Activated naive CD4-positive, alpha-beta T cell treated with anti-CD3 and anti-CD28 coated beads, Interleukin-2, amount 50 U/mL, for 72 hours (primary cell): ENCODE measurements at places on chromosomes 2 and 18. TPM values are rescaled to one million over a fixed set of nuclear protein-coding genes. Genes with fewer than 3 reads are reported as not detected.

Gene RND3
- not detected for total RNA-seq

Gene OR6B2
- not detected for total RNA-seq

Gene MROH2A
- total RNA-seq, result not detected

Gene LRP1B
- not detected for total RNA-seq

- DNase-seq, result no peak
These were observed 171.2 kb upstream of the NCK2 start for GRCh38 chr2:105573490-105573889.

GRCh38 chr2:177093371-177093770 lies 119.2 kb upstream of the HNRNPA3 start:
- no peak for DNase-seq

- no peak for DNase-seq
These were observed 5.3 kb upstream of the TMEM185B start for GRCh38 chr2:120228503-120228902.

DNA sequence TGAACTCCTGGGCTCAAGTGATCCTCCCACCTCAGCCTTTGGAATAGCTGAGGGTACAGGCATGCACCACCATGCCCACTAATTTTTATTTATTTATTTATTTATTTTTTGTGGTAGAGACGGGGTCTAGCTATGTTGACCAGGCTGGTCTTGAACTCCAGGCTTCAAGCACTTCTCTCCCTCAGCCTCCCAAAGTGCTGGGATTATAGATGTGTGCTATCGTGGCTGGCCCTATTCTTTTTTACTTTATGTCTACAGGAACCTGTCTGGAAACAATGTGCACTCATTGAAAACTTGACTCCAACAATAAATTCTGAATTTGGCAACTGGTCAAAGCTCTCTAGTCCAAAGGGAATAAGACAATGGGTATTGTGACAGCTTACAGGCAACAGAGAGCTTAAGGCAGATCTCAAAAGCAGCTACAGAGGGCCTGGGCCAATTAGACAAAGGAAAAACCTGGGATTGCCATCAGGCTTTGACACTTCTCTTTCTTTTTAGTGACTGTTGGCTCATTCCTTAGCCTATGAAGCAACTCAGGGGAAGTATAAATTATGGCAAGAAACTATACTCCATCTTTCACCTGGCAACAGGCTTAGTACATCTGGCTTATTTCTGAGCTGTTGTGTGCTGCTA lies 55.1 kb upstream of the RAPGEF4 start:
- DNase-seq, result no peak

DNA sequence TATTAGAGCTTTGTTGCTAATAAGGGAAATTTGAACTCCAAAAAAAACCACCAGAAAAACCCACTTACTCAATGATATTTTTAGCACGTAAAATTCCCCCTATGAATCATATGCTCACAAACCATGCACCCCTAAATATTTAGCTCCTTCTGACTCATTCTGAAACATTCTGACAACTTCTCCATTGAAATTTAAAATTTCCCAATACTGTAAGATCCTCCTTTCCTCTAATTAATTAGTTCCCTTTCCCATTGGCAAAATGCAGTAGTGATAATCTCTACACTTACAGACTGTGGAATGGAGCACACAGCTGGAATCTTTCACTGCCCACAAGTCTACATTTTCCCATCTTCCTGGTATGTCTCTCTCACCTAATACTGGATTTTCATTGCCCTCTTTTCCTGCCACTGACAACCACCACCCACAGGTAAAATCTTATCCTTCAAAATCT lies 215.8 kb upstream of the ACVR2A start:
- DNase-seq, result no peak

DNA sequence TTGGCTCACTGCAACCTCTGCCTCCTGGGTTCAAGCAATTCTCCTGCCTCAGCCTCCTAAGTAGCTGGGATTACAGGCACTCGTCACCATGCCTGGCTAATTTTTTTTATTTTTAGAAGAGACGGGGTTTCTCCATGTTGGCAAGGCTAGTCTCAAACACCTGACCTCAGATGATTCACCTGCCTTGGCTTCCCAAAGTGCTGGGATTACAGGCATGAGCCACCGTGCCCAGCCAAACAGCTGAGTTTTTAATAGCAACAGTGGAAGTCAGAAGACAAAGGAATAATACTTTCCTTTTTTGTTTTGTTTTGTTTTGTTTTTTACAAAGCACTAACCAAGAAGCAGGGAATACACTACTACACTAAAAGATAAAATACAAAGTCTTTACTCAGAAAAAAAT lies 16.9 kb downstream of the GPR75 start:
- DNase-seq, result no peak

DNA sequence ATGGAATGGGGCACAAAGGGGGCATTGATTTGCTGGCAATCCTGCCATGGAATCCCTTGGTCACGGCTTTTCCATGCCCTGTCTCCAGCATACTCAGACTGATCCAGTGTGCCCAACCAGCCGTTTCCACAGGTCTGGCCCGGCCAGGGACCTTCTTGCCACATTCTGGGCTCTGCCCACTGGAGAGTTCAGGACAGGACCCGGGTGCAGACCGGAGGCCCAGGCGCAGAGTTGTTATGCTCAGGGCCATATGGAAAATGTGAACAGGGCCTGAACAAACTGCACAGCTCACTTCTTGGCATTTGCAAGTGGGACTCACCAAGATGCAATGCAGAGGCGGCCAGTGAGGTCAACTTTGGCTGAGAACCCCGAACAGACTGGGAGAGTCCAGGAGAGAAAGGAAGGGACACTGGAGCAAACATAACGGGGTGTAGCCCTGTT lies 15.6 kb upstream of the ASAP2 start:
- DNase-seq, result no peak

DNA sequence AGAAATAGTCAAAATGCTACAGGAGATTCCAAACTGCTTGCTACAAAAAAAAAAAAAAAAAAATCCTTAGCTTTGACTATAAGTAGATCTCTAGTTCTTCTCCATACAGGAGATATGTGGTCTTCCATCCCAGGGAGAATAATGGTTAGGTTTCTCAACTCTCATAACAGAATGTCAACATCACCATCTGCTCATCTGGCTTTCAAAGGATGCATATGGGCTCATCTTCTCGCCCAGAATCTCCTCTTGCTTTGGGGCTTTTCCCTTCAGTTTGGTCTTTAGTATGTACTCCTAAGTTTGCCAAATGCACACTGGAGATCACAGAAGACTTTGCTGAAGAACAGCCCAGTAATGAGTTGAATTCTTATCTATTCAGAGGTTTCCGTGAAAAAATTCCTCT lies 240.7 kb downstream of the NRXN1 start:
- DNase-seq, result no peak

DNA sequence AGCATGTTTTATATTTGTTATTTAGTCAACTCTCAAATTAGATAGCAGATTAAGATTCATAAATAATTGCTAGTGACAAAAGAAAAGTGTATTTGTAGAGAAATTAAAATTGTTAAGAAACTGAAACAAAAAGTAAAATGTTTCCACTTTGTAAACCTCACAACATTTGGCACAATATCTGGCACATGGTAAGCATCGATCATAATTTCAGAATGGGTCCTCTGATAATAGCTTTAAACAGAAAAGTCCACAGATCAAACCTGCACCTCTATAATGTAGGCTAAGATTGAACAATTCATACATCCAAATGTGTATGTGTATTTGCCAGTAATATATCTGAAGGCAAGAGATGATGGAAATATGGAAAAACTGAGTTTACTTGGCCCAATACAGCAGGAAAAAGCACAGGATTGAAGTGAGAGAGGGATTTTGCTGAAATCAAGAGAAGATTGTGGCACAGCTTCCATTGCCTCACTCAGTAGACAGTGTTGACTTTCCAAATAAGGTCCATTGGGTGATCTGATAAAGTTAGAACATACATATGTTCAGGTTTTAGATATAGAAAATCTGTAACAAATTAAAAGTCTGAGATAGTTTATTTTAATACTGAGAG lies 39.4 kb downstream of the COBLL1 start:
- DNase-seq, result no peak

GRCh38 chr2:2875296-2875695 lies 502.3 kb downstream of the EIPR1 start:
- DNase-seq, result no peak

- no peak for DNase-seq
These were observed 215.5 kb downstream of the ETAA1 start for GRCh38 chr2:67612576-67613042.
